ENCODE measurements at places on chromosomes 6 and 20.

DNA sequence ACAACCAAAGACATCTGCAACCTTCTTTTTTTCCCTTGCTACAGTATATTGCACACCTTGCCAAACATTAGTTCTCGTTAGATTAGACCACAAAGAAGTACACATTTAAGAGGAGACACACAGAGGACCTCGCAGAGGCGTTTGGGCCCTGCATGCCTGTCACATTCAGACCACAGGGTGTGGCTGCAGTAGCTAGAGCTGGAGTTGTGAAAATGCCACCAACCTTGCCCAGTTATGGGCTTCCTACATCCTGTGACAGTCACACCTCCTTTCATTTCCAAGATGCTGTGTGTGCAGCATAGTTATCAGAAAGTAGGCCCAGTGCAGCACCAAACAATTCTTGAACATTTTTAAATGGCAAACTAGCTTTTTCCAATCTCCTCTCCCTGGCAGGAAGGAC lies 2.4 kb downstream of the SYNE1 start:
- DNase-seq = no peak

DNA sequence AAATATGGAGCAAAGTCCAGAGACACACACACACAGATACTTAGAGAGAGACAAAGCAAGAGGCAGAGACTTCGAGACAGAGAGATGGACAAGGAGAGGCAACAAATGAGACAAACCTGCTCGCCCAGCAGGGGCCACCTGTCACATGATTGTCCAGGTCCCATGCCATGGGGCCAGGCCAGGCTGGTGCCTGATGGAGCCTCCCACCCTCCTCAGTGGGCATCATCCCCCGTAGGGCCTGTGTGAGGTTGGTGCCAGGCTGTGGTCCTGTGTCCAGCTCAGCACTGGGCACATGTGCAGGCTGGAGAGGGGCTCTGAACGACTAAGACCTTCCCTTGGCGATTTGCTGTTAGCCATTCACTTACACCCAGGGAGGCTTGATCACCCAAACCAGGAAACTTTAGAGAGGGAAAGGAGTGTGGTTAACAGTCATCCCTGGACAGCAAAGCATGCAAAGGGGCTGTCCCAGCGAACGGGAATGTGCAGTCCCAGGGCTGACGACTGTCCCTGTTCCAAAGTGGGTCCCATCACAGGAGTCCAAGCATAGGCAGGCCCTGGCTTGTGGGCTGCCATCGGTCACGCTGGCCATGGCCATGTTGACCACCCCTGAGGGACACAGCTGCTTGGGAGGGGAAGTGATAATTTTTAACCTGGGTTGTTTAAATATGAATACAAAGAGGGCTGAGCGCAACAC lies 38.4 kb upstream of the PHACTR3 start:
- no peak for DNase-seq

- DNase-seq = no peak
Measured at GRCh38 chr20:21027569-21027968, 78.6 kb downstream of the LINC00237 start.

- no peak for DNase-seq
Measured at GRCh38 chr6:62971976-62972658, 239.2 kb upstream of the FKBP1C start.

GRCh38 chr20:36656733-36657132 lies 10.7 kb upstream of the SLA2 start:
- no peak for DNase-seq

- no peak for DNase-seq
Measured at GRCh38 chr20:32832664-32833063, 12.9 kb downstream of the MAPRE1 start.

- no peak for DNase-seq
Measured at GRCh38 chr6:108800427-108800864, 47.8 kb upstream of the ARMC2 start.

Measured in hematopoietic multipotent progenitor cell treated with erythropoietin and hydrocortisone succinate and interleukin-3 and kit ligand, for 8 days (in vitro differentiated cells).